ENCODE measurements at places on chromosomes 2 and 18.
A peak's percentile ranks its signal among the peaks of the same experiment; 100 is the strongest.

GRCh38 chr18:64799376-64799775 is 650.5 kb upstream of the LINC00305 start:
- DNase-seq = no peak

DNA sequence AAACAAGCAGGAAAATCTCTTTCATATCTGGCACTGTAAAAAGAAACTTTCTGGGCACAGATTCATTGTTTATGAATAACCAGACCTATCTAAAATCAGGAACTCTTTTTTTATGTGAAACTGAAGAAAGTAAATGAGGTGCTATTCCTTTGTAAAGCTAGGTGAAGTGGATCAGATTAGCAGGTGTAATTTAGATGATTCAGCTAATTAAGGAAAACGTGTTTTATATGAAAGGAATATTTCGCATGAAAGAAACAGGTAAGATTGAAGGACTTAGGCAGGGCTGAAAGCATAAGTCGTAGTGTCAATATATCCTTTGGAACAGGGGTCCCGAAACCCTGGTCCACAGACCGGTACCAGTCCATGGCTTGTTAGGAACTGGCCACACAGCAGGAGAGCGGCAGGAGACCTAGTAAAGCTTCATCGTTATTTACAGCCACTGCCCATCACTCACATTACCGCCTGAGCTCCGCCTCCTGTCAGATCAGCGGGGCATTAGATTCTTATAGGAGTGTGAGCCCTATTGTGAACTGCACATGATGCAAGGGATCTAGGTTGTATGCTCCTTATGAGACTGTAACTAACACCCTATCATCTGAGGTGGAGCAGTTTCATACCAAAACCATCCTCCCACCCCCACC is 20.3 kb upstream of the XIRP2 start:
- no peak for DNase-seq

DNA sequence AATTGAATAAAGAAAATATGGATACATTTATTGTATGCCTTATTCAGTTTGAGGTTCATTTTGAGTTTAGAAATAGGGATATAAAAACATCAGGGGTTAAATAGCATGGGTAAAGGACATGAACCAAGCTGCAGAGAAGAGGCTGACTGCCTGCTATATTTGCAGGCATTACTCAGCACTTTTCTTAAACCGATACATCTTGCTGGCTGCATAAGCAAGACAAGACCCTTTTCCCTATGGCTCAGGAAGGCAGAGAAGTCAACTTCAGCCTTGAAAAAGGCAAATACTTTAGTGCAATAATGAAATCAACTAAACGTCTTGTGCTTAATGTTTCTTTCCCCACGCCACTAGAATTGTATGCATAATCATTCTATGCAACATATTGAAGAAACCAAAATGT is 36.4 kb downstream of the SCN1A start:
- no peak for DNase-seq

GRCh38 chr2:138572318-138572717 is 70.7 kb downstream of the SPOPL start:
- no peak for DNase-seq

DNA sequence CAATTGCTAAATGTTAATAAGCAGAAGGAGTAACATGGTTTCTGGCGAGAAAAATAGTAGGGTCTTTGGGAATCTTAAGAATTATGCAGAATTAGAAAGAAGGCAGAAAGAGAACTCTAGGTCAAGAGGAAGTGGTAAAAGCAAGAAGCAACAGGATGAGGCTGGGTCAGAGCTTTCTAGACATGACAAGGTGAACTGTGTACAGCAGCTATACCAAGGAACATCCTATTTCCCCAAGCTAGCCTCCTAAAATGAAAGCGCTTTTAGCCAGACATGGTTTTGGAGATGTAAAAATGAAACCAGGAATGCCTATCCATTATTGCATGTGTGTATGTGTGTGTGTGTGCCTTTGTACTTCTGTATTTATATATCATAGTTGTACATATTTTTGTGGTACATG is 42.3 kb upstream of the STAT1 start:
- no peak for DNase-seq

DNA sequence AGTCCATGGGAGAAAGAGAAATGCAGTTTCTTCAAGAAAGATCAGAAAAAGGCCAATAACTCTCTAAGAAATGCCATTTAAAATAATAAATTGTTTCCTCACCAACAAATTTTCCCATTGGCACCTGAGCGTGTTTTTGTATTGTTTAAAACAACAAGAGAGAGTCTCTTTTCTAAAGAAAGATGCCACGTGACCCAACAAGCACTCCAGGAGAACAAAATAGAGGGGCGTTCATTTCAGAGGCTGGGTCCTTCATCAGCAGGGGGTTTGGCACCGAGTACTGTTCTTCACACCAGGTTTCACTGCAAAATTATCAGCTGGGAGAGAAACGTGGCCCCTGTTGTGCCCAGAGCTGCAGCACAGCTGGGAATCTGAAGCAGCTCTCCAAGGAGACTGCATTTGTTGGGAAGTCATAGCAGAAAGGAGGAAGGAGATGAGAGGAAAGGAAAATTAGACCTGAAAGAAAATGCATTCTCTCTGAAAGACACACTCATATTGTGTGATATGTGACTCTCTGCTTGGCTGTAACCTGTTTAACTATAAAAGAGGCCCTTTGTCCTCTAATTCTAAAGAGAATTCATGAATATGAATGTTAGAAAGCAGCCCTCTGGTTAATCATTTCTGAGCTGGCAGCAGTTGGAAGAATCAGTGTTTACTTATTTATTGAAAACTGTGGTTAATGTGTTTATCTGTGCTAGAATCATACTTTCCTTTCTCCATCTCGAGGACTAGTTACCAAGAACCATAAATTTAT is 205.3 kb upstream of the CDH20 start:
- no peak for DNase-seq

DNA sequence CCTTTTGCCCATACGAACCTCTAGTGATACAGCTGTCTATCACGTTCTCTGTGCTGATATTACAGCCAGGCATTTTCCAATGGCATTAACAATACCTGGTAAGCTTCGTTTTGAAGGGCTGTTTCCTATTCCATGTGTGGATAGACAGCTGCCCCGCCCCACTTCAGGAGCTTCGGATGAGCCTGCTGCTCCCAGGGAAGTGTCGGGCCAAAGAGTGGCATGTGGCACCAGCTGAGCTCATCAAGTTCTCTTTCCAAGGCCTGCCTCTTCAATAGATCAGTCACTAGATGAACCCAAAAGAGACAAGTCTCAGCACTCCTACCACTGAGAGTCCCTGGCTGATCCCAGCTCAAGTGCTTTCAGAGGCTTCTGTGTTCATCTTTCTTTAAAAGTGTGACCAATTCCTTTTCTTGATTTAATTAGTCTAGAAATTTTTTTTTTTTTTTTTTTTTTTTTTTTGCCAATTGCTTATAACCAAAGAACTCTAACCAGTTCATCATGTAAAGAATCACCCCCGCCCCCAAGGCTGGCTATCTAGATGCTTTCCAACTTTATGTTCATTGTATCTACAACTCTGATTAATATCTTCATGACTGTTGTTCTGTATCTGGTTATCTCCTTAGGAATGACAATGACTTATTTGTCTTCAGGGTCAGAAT is 46.6 kb downstream of the HDAC4 start:
- no peak for DNase-seq

GRCh38 chr2:107801498-107801897 is 25.2 kb upstream of the RGPD4 start:
- no peak for DNase-seq

DNA sequence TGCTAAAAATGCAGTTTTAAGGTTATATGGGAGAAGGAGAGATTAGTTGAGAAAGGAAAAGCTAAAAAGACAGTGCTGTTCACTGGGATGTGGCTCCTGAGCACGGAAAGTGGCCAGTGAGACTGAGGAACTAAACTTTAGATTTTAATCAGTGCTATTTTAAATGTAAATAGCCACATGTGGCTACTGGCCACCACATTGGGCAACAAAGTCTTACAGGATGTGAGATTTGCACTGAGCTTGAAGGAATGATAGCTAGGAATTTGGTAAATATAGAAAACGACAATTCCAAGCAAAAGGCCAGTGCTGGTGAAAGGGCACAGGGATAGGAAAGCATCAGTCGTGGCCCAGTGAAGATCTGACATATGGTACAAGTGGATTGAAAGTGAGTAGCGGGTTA is 14.1 kb upstream of the SP5 start:
- DNase-seq = no peak

GRCh38 chr2:45664635-45665261 is 13.3 kb downstream of the PRKCE start:
- DNase-seq = no peak

- no peak for DNase-seq
Observed at GRCh38 chr2:68784188-68784587, 49.6 kb downstream of the ARHGAP25 start.

- no peak for DNase-seq
Observed at GRCh38 chr2:189328848-189329245, 112.4 kb upstream of the WDR75 start.

- no peak for DNase-seq
Observed at GRCh38 chr2:83650898-83651297, 808.2 kb downstream of the SUCLG1 start.

GRCh38 chr2:3627500-3628100 is 30.4 kb upstream of the ALLC start:
- no peak for DNase-seq

DNA sequence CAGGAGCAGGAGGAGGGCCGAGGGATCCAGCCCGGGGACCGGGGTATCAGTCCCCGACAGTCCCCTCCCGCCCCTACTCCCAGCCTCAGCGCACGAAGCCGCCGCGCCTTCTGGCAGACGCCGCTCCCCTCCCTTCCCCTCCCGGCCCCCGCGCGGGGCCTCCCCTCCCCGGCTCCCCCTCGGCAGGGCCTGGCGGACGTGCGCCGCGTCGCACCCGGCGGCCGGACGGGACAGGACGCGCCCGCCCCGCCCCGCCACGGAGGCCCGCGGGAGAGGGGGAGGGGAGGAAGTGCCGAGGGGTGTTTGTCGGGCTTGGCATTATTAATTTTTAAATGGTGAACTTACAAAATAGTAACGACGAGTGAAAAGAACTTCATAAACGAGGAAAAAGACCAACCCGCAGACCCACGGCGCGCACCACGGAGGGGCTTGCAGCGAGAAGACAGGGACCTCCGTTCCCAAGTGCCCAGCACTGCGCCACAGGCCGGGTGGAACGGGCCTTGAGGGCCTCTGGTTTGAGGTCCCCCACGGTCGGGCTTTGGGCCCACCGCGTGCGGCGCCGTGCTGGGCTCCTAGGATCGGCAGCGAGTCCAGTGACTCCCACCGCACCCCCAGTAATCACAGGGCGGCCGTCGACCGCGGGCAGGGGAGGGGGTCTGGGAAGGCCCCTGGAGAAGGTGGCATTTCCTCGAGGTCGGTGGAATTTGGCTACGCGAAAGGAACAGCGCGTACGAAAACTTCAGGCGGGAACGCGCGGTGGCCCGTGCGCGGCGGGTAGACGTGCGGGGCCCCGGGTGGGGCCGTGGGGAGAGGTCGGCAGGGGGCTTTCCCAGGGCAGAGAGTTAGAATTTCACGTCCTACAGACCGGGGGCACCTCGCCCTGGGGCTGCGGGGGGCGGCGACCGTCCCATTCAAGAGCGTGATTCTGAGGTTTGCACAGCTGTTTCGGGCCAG is 954 bp upstream of the CTDSP1 start:
- DNase-seq = peak; percentile 53

DNA sequence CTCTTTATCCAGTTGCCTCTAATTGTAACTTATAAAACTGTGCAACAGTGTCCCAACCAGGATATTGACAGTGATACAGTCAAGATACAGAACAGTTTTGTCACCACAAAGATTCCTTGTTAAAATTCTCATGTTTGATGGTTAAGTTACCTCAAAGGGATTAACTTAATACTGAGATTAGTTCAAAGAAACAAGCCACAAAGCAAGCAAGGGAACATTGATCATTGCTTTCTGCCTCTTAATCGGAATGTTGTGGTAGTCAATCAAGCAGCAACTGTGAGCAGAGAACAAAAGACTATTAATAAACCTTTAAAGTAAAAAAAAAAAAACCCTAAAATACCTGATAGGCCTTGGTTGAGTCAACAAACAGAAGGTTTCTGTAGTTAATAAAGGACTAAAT is 352.3 kb downstream of the PARD3B start:
- DNase-seq = no peak

DNA sequence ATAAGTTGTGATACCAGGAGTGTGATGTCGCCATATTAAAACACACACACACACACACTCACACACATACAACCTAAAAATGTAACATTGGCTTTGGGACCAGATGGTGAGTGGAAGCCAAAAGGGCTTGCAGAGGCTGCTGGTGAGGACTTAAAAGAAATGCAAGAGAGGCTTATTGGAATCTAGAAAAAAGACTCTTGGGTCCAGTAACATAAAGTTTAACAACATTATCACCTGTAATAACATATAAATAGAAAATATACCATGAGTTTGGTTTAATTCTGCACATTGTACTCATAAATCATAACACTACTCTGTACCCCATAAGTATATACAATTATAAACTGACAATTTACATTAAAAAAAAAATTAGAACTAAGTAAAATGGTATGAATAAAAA is 74.4 kb upstream of the MYCN start:
- no peak for DNase-seq

DNA sequence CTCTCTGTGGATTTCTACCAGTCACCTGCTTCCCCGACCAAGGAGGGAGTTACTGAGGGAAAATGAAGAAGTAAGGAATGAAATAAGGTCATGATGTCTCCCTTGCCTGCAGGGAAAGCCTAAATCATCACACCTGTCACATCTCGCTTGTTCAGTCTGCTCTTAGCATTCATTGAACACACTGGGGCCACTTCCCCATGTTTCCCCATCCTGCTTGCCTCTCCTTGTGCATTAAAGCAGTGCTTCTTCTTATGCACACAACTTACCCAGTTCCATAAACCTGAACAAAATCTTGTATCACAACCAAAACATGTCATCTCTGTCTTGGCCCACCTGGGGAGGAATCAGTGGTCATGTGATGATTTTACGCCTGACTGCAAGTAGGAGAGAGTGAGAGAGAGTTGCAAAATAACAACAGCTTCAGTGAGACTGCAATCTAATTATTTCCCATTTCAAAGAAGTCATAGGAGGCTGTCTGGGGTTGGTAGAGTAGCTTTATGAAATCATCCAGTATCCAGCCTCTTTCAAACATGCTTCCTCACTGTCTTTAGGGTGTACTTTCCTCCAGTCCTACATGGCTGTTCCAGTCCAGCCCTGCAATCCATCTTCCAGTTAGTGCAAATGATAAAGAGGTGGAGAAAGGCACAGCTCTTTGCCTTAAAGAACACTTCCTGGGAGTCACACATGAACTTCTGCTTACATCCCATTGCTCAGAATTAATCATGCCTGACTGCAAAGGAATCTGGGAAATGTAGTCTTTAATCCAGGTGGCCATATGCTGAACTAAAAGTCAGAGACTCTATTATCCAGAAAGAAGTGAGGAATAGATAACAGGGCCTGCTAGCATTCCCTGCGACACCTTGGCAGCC is 220.1 kb downstream of the HAUS1 start:
- DNase-seq = no peak

GRCh38 chr2:55416786-55417568 is 2.7 kb downstream of the CCDC88A start:
- no peak for DNase-seq

- DNase-seq = no peak
Observed at GRCh38 chr18:10440884-10441283, 13.6 kb upstream of the APCDD1 start.

- DNase-seq = no peak
Observed at GRCh38 chr2:176709149-176709951, 440.1 kb downstream of the MTX2 start.

GRCh38 chr2:40105593-40105992 is 326.5 kb upstream of the THUMPD2 start:
- DNase-seq = no peak

Measured in effector memory CD8-positive, alpha-beta T cell (primary cell).